ENCODE measurements at places on chromosomes 2 and 18.

DNA sequence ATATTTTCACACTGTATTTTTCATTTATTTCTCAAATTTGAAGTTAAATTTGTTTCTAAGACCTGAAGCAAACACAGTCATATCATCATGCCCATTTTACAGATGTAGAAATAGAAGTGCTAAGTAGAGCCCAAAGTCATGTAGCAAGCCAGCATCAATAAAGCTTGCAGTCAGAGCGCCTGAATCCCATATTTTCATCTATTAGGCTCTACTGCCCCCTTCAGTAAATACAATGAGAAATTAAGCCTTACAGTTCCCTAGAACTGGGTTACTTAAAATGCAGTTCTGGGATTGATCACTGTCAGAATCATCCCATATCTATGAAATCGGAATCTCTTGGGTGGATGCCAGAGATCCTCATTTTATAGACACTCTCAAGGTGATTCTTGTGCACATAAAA lies 419.9 kb downstream of the TGIF1 start:
- no peak for DNase-seq

DNA sequence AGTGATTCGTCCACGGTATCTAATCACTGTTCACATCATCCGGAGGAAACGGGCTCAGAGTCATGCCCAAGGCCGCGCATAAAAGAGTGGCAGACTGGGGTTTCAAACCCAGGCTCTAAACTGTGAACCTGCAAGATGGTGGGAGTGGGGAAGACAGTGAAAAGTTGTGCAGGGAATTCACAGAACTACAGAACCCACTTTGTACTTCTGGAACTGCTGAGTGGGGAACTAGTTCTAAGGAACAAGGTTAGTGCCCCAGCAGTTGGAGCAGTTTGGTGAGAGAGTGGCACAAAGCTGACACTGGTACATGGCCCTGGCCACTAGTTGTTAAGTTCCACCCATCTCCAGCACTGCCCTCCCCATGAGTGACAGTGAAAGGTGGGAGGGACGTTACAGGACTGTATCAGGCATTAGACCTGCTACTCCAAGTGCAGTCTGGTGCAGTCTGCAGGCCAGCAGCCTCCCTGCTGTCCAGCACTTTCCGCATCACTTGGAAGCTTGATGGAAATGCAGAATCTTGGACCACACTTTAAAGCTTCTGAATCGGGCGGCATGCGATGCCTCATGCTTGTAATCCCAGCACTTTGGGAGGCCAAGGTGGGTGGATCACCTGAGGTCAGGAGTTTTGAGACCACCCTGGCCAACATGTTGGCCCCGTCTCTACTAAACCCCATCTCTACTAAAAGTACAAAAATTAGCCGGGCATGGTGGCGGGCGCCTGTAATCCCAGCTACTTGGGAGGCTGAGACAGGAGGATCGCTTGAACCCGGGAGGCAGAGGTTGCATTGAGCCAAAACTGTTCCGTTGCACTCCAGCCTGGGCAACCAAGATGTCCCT lies 47.3 kb downstream of the C2orf42 start:
- peak; percentile 36 for DNase-seq

- no peak for DNase-seq
These were observed 28.2 kb downstream of the CENPO start for GRCh38 chr2:24821433-24821891.

DNA sequence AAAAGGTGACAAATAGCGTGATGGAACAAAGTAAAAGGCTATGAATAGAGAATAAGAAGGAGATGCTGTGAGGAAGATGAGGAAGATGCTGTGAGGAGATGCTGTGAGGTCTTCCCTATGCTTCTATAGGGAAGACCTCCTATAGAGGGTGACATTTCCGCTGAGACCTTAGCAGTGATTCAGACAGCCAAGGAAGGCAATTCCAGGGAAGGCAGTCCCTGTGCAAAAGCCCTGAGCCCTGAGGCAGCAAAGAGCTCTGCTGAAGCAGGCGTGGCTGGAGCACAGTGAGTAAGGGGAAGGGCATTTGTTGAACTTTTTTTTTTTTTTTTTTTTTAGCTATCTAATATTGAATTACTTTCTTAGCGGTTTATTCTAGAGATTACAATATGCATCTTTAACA lies 142.7 kb upstream of the FOSL2 start:
- no peak for DNase-seq

DNA sequence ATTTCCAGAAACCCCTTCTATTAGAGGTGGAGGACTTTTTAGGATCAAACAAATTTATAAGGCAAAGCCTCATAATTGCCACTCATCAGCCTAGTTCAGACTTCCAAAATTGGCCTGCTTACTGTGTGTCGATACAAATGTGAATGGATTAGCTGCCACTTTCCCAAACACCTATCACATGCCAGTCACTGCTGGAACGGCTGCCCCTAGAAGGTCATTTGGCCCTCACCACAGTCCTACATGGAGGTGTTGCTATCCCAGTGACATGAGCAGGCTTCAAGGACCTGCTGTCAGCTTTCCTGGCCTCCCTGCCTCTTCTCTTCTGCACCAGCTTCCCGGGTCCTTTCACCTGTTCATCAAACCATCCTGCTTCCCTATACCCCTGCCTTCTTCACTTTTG lies 279.2 kb upstream of the SKOR2 start:
- DNase-seq = no peak

DNA sequence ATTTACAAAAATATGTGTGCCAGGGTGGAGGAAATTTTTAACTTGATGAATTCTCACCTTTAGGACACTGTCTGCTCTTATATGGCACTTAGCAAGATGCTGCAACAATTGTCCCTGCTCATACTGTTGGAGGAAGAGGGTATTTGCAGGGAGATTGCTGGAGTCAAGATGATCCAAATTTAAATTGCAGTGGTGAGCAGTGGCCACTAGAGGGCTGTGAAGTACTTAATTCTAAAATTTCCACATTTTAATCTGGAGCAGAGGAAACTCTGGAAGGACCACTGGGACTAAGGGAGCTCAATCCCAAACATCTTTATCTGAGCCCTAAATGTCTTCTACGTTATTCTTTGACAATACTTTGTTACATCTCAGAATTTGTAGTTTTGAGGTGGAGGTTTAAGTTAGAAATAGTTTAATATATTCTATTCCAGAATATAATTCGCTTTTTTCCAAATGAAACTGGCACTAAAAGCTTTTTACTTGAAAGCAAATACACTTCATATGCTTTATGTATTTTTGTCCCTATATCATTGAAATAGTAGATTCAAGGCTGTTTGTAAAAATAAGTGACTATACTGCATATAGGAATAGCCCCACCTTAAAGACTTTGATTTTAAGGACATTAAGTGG lies 33.0 kb upstream of the PTH2R start:
- no peak for DNase-seq

GRCh38 chr2:118968042-118968441 lies 26.0 kb downstream of the MARCO start:
- DNase-seq = no peak

DNA sequence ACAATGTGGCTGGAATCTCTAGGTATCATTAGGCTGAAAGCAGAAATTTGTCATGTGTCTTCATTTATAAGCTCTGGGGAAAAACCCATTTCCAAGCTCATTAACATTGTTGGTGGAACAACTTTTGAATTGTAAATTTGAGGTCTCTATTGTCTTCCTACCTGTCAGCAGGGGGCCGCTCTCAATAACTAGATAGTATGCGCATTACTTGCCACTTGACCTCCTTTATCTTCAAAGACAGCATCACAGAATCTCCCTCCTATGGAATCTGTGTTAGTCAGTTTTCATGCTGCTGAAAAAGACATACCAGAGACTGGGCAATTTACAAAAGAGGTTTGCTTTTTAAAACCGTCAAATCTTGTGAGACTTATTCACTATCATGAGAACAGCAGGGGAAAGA lies 223.1 kb downstream of the CALCRL start:
- no peak for DNase-seq

GRCh38 chr2:83103613-83104012 lies 1355.5 kb downstream of the SUCLG1 start:
- DNase-seq = no peak

DNA sequence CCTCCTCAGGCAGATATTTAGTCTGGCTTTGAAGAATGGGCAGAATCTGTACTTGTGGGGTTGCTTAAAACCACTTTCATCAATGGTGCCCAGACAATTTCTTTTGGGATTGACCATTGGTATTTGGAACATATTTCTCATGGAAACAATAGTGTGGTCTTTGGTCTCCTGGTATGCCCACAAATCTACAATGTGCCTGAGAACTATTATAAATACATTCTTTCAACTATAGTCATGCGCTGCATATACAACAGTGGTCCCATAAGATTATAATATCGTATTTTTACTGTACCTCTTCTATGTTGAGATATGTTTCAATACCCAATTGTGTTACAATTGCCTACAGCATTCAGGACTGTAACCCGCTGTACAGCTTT lies 34.8 kb upstream of the PPP4R1 start:
- DNase-seq = no peak

DNA sequence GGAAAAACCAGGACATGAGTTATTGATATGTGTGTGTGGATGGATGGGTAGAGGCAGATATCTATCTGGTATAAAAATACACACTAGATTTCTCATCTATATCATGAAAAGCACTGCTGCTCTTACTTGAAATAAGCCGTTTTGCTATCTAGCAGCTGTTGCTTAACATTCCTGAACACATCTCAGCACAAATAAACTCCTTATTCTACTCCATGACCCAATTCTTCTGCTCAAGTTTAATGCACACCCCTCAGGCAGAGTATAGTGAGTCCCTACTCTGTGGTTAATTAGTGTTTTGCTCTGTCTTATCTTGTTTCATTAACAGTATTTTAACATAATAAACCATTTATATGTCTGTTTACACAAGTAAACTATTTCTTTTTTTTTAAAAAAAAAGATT lies 134.2 kb downstream of the CBLN2 start:
- no peak for DNase-seq

GRCh38 chr18:67771271-67771670 lies 254.8 kb upstream of the DSEL start:
- no peak for DNase-seq

DNA sequence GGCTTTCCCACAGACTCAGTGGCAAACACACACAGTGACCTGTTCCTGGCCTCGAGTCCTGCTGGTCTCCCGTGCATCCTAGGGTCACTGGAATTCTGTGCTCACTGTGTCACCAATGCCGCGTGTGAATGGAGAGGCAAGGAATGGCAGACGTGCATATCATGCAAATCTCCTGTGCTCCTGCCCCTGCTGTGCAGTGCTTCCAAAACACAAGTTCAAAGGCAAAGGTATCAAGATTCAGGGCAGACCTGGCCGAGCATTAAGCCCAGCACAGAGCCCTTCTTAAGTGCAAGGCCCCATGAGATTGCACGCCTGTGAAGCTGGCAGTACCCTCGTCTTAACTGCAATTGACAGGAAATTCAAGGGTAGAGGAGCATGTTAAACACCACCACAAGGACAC lies 129.1 kb downstream of the NDUFA10 start:
- DNase-seq = no peak

DNA sequence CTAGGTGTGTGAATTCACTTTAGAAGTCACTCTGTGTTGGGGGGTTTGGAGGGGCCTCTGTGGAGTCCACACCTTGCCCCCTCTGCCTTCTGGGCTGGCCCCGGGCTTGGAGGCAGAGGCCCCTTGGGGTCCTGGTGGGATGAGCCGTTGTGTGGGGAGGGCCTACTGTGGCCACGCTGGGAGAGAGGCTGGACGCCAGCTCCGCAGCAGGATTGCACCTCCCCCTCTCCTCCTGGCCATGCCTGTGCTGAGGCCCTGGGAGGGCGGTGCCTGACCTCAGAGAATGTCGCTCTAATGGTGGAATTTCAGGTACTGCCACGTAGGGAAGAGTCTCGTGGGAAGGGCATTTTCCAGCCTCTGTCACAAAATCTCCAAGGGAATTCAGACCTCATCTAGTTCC lies 237.0 kb downstream of the ATAD2B start:
- DNase-seq = no peak

DNA sequence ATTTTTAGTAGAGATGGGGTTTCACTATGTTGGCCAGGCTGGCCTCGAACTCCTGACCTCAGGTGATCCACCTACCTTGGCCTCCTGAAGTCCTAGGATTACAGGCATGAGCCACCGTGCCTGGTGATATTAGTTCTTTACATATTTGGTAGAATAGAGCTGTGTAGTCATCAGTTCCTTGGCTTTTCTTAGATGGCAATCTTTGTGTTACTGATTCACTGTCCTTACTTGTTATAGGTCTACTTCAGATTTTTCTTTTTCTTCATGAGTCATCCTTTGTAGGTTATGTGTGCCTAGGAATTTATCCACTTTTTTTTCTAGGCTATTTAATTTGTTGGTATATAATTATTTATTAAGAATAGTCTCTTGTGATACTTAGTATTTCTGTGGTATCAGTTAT lies 30.3 kb upstream of the ZSWIM2 start:
- no peak for DNase-seq

DNA sequence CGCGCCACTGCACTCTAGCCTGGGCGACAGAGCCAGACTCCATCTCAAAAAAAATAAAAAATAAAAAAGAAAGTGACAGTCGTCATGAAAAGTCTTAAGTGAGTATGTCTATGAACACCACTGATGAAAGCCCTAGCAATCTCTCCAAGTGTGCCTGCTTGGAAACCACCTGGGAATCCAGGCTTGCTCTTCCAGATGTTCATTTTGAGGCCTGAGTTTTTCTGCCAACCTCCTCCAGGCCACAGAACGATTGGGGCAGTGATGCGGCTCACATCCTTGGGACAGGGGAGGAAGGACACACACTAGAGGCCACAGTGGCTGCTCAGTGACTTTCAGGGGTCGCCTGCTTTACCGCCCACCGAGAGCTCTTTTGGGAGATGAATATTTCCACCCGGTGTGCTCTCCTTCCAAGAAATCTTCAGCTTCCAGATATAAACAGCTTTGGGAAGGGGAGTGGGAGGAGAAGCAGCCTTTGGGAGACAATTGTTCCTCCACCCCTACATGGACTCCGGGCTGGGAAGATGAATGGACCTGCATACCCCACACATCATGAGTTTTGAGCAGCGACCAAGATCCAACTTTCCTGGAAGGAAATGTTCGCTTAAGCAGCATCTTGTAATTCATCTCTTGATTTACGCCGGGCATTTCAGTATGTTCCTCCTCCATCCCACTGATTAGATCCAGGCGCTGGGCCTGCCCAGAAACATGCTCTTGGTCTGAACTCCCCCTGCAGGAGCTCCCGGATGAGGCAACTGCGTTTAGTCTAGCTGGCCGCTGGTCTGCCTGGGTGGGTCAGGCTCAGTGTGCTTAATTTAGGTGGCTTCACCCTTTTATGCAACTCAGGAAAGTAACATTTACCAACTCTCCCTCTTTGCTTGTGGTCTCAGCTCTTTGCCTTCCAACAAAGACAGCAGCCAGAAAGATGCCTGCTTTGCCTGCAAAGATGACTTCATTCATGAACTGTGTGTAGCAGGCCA lies 6.2 kb upstream of the ARMC9 start:
- no peak for DNase-seq
